ENCODE measurements at places on chromosomes 16 and 17.

DNA sequence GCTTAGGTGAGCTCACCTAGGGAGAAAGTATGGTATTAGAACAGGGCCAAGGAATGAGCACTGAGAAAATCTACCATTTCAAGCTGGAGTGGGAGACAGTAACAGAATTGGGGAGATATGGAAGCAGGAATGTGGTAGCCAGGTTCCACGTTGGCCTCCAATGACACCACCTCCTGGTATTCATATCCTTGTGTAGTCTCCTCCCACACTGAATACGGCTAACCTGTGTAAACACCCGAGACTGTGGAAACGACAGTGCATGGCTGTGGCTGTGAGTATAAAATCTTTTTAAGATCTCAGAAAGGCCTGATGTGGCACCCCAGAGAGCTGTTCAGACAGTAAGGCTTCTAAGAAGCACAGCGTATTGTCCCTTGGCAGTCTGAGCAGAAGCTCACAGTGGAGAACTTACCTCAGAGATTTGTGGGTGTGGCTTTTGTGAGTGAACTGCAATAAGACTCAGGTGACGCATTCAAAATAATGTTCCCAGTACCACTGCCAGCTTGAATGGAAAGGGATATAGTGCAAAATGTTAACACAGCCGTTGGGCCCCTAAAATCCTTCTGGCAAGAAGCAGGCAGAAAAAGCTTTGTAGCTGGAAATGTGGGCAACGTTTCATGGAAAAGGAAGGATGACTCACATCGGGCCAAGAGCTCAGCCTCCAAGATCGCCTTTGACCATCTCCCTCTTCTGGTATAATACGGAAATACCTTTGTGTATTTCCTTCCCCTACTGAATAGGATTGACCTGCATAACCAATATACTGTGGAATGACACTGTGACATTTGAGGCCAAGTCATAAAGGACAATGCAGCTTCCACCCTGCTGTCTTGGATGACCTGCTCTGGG, 14.4 kb downstream of the SDR42E1 start:
- DNase-seq, result no peak

DNA sequence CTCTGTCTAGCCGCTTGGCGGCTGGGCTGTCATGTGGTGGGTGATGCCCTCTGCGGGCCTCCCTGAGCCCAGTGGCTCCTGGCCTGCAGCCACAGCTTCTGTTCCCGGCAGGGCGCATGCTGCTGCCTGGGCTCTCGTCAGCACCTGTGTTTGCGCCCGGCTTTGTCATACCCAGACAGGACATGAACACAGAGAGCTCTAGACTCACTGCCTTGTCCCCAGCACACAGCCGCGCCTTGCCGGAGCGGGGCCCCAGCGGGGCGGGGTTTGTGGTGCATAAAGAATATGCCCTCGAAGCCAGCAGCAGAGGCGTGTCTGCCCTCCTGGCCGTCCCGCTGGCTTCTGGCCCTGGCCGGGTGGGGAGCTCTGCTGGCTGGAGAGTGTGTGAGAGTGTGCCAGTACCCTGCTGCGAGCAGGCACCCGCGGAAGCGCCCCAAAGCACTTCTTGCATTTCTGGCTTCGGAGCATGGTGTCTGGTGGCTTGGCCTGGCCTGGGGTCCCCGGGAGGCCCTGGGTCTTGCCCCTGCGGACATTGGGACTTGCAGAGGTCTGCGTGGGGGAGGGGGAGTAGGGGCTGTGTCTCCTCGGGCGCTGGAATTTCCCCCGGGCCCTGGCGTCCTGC, 14.4 kb downstream of the ASPSCR1 start:
- DNase-seq, result no peak

GRCh38 chr17:53950207-53950857, 127.6 kb downstream of the KIF2B start:
- DNase-seq, result no peak

- DNase-seq, result no peak
These were observed 26.8 kb downstream of the MPP2 start for GRCh38 chr17:43880420-43880991.

DNA sequence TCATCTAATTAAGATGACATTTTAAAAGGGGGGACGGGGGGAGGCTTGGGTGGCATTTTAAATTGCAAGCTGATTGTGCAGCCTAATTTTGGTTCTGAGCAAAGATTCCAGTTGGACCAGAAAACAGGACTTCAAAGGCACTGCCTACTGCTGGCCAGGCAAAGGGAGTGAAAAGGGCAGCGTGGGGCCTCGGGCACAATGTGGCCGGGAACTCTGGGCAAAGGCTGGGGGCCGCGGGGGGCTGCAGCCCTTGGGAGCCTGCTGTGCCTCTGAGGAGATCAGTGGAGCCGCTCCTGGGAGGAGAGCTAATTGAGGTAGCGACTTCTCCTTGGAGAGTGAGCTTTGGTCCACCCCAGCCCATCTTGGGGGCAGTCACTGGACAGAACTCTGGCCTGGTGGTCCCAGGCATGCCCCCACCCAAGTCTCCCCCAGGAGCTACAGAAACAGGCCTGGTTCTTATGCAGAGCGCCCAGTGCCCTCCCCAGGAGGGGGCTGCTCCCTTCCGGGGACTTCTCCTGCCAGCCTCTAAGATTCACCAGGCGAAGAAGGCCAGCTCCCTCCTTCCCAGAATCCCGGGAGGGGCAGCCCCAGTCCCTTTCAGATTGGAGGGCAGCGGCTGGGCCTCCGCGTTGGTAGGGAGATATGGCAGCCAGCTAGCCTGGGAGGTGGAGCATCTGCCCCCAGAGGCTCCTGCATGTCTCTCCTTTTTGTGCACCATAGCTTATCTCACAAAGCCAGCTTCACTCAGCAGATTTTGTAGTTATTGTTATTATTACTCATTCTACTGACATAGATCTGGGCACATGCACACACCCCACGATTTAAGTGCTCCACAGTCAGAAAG, 115.6 kb downstream of the GNAO1 start:
- DNase-seq, result no peak

DNA sequence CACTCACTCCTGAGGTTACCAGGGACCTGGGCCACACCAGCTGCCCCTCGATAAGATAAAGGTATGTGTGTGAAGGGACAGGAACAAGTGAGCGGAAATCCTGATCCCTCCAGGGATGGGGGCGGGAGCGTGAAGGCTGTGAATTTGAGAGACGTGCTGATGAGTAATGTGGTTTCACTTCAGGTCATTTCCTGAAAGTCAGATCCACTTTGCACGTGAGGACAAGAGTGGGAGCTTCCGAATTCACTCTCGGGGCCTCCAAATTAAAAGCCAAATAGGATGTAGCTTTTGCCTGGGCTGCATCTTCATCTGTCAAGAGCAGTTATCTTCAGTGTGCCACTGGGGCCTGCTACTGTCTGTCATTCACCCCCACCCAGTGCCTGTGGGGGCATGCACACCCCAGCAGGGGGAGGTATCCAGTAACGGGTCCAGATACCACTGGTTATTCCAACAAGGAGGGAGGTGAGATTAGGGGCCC, 87.4 kb upstream of the LHX1 start:
- no peak for DNase-seq

DNA sequence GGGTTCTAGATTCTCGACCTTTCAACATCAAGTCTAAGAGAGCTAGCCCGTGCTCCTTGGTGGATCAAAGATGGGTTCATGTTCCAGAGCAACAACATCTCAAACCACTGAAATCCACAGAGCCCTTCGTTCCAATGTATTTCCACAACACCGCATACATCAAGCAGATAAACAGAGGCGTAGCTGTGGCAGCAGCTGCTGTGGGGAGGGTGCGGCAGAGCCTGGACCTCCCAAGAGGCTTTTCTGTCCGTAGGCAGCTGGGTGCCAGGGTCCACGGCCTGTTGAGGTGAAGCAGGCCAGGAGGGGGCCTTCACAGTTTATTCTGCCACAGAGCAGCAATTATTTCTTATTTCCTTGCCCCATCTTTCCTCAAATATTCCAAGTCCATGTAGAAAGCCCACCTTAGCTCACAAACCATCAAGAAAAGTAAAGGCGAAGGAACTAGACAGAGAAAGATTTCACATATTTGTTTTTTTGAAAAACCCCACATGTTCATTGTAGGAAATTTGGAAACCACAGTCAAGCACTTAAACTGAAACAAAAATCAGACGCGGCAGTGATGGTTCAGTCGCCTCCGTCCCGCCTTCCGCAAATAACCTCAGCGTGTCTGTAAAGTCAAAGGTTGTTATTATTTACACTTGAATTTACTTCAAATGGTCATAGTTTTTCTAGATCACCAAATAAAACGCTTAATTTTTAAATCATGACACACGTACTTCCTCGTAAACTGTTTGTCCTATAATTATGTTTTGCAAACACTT, 144.6 kb upstream of the FOXF1 start:
- DNase-seq, result no peak

DNA sequence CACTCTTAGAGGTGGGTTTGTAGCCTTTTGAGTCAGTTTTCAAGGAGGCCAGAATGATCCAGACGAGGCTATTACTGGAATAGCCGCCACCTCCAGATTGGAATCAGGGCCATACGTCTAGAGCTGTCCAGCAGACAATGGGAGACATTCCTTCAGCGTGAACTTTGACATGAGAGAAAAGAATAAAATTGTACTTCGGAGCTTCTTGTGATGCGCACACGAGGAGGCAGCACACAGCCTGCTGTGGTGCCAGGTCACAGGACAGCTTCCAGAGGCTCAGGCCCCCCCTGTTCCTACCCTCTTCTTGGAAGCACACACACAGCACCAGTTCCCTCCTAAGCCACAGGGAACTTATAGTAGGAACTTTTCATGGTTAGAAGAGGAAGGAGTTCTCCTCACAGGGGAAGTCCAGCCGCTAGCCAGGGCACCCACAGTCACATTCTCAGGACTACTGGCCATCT, 81.0 kb downstream of the VPS53 start:
- no peak for DNase-seq

DNA sequence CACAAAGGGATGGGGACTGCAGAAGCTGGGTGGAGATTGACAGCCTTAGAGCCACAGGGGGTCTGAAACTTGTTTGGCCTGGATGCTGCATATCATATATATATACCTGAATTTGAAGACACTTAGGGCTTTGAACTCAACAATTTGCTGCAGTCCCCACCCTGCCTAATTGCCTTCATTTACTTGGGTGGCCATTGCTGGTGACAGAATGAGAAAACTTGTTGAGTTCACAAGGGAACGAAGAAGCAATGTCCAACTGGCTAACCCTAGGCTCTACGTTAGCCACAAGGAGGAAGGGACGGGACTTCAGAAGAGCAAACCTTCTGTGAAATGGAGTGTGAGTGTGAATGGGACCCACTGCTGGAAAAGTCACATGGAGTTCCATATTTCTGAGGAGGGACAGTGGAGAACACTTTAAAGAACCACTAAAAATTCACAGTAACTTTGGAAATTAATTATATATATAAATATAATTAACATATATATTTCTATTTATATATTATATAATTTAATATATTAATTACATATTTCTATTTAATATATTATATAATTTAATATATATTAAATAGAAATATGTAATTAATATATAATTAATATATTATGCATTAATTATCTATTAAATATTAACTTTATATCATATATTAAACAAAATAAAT, 215.3 kb upstream of the SOX9 start:
- DNase-seq, result no peak

All from activated CD8-positive, alpha-beta memory T cell treated with anti-CD3 and anti-CD28 coated beads for 1 hour (primary cell).